ENCODE measurements at places on chromosomes 16 and 17.

DNA sequence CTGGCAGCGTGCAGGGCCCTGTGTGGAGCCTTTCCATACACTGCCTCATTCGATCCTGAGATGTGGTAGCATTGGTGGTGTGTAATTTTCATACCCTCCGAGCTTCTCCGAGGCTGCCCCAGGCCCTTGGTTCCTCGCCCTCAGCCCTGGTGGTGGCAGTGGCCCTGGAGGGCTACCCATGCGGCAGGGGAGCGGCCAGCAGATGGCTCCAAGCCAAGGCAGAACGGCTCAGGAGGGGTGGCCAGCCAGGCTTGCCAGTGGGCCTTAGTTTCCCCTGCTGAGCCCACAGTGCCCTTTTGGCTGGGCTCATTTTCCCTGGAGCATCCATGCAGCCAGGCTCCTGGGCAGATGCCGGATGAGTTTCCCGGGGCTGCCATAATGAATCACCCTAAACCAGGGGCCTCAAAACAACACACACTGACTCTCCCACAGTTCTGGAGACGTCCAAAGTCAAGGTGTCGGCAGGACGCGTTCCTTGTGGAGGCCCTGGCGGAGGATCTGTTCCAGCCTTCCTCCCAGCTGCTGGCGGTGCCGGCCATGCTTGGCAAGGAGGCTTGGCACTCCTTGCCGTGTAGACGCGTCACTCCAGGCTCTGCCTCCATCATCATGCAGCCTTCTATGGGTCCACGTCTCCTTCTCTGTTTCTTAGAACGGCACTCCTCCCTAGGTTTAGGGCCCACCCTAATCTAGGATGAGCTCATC is 158.8 kb upstream of the GSE1 start:
- no peaks in the 10 kb centered on the region for H3K36me3 ChIP-seq
- no peak overlapping the region for H3K27ac ChIP-seq
- ATAC-seq, result no peak
- peaks cover under 1% of the 10 kb centered on the region for H3K4me1 ChIP-seq
- H3K4me3 ChIP-seq, result no peak overlapping the region

- H3K36me3 ChIP-seq, result peaks cover 31% of the 10 kb centered on the region
- H3K4me1 ChIP-seq, result peaks cover 93% of the 10 kb centered on the region
- H3K27ac ChIP-seq, result peak overlapping the region; percentile 71
- H3K4me3 ChIP-seq, result peak overlapping the region; percentile 37
Measured at GRCh38 chr16:24013864-24014645, 178.3 kb downstream of the PRKCB start.

GRCh38 chr16:11794447-11794846 is 2.6 kb downstream of the ZC3H7A start:
- H3K27ac ChIP-seq, result peak overlapping the region; percentile 87
- H3K4me3 ChIP-seq, result peak overlapping the region; percentile 66
- no peaks in the 10 kb centered on the region for H3K27me3 ChIP-seq
- ATAC-seq, result no peak
- H3K36me3 ChIP-seq, result peaks cover 29% of the 10 kb centered on the region

DNA sequence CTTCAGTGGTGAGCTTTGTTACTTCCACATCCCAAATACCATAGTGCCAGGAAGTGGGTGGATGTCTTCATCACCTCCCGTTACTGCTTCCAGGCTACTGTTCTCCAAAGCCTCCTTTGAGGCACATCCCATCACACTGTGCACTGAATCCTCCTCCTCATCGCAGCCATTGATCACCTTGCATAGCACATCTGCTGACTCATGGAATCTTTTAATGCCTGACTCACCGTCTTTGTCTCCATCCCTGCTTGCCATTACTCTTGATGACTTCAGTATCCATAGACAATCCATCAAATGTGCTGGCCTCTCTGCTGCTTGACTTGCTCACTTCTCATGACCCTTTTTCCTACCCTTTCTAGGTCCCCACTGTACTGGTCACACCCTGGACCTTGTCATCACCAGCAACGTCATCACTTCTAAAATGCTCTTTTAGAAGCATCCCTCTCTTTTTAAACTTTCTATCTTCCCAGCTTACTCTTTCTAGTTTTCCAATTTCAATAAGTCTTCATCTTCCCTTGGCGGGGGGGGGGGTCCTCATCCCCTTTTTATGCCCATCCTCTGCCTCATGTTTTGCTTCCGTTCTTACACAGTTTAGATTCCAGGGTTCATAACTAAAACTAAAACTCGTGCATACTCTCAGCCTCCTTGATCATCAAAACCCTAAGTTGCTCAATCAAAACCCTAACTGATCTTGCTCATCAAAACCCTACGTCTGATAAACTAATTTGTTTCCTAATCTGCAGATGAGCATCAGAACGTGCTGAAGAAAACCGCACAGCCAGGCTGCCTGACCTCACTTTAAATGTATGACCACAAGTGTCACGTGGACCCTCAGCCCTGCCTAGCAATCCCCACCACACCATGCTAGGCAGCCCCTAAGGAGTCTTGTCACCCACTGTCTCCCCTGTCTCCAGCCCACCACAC is 289.7 kb upstream of the ZFHX3 start:
- no peak for ATAC-seq
- H3K4me1 ChIP-seq, result no peaks in the 10 kb centered on the region
- H3K27ac ChIP-seq, result no peak overlapping the region
- no peak overlapping the region for H3K4me3 ChIP-seq

DNA sequence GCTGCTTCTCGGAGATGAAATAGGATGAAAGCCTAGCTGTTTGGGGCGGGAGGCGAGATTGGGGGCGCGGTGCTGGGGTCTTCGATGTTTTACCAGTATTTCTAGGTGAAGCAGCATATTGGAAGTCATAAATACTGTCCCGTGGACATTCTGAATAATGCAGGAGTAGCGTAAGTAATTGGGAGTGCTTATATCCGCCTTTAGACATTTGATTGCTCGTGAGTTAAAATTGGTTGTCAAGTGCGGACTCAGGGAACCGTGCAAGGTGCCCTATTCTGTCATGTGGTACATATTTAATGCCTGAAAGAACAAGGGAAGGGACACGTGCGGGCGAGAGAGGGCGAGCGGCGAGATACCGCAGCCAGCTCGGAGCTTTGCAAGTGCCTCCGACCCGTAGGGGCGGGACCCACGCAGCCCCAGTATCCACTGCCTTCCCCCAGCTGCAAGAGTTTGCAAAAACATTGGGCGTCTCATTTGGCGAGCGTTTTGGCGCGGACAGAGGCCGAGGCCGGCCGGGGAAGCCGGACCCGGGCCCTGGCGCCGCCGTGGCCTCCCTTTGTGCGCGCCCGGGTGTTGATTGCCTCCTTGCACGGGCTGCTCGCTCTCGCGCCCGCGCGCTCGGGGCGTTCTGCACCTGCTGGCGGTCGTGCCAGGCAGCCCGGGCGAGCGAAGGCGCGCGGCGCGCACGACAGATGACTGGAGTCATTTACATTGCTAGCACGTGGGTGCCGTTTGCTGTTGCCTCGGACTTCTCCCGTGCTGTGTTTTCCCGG is 849.8 kb upstream of the RBFOX1 start:
- no peak overlapping the region for H3K4me3 ChIP-seq
- no peak overlapping the region for H3K27ac ChIP-seq
- no peaks in the 10 kb centered on the region for H3K36me3 ChIP-seq
- no peaks in the 10 kb centered on the region for H3K27me3 ChIP-seq
- ATAC-seq, result no peak
